ENCODE measurements at places on chromosomes 6 and 20. TPM values are rescaled to one million over a fixed set of nuclear protein-coding genes. Genes with fewer than 3 reads are reported as not detected.

DNA sequence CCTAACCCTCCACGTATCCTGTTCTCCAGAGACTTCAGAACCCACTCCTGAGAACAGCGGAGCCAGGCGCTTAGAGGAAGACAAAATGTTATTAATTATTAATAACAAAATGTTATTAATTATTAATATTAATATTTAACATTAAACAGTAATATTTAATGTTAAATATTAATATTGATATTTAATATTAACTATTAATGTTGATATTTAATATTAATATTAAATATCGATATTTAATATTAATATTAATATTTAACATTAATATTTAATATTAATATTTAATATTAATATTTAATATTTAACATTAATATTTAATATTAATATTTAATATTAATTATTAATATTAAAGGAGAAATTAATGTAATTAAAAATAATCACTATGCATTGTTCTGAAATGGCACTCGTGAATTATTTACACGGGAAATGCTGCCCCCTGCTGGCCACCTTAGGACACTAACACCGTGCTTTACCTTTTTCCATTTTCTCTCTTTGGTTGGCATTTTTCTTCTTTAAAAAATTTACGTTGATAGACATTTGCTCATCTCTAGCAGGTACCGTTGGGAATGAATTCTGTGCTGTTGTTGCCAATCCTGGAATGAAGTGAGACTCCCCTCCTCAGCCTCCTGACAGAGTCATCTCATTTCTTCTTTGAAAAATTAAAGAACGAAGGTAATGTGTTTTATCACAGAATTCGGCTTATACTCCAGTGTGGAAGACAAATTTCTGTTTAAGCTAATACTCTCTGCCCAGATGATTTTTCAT lies 7.5 kb upstream of the GGTLC1 start:
- no peak for DNase-seq

GRCh38 chr20:34328928-34329677 lies 25.9 kb upstream of the AHCY start:
- DNase-seq = no peak

- DNase-seq = no peak
Measured at GRCh38 chr6:3744211-3744900, 7.2 kb downstream of the PXDC1 start.

DNA sequence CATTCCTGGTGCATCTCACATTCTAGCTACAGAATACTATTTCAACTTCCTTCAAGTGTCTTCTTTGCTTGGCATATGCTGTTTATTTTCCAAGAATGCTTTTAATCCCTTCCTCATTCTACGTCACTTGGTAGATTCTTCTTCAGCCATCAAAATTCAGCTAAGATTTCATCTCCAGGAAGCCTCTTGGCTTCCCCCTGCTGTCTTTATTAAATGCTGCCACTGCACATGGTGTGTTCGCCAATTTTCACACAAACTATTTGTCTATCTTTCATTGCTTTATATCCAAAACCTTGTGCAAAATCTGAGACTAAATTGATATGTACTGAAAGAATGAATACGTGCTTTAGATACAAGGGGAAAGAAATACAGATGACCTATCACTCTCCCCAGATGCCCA lies 253.0 kb downstream of the RFPL4B start:
- DNase-seq = no peak

- DNase-seq = no peak
Measured at GRCh38 chr20:62621251-62622110, 20.8 kb upstream of the SLCO4A1 start.

GRCh38 chr6:133769463-133769862 lies 119.5 kb upstream of the TCF21 start:
- DNase-seq = no peak

DNA sequence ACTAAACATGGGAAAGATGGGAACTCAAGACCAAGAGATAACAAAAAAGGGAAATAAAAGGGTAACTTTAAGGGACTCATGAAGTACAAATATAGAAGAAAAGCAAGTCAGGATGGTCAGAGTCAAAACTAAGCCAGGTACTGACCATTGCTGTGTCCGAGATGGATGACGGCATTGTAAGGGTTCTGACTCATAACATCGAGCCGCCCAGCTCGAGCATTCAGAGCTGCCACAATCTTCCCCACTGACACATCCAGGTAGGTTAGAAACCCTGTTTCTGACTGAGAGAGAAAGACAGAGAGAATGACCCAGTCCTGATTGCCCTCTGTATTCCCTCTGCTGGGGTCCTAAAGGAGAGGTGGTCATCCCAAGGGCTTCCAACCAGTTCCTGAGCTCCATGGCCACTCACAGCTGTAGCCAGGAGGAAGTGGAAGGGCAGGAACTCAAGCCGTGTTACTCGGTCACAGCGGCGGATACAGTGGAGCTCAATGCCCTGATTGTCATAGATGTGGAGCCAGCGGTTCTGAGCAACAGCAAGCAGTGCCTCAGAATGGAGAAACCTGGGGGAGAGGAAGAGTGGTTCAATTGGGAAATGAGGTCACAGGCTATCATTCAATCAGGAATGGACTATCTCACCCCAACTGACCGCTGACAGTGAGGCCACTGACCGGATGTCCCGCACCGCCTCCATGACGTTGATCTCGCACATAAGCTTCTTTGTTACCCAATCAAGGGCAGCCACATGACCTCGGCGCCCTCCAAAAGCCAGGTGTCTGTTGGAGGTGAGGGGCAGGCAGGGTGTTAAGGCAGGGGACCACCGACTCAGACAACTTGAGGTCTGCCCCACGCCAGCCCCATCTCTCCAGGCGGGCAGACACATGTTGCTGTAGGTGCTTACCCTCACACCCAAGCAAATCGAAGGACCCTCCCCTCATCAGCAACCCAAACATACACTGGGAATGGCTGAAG lies 1.8 kb downstream of the WDR46 start:
- no peak for DNase-seq

DNA sequence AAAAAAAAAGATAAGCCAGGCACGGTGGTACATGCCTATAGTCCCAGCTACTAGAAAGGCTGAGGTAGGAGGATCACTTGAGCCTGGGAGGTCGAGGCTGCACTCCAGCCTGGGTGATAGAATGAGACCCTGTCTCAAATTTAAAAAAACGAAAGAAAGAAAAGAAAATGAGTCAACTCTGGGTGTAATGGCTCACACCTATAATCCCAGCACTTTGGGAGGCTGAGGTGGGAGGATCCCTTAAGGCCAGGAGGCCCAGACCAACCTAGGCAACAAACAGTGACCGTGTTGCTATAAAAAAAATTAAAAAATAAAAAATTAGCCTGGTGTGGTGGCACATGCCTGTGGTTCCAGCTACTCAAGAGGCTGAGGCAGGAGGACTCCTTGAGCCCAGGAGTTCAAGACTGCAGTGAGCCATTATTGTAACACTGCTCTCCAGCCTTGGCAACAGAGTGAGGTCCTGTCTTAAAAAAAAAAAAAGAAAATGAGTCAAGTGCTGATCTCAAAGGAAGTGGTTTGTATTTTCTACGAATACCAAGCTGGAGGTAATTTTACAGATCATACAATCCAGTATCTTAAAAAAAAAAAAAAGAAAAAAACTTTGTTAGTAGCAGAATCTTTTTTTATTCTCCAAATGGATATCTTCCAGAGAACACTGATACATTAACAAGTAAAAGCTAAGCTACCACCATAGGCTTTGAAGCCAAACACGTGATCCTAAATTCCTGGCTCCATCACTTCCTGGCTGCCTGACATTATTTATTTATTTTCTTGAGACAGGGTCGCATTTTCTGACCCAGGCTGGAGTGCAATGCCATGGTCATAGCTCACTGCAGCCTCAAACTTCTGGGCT lies 5.7 kb downstream of the COMMD7 start:
- peak; percentile 32 for DNase-seq

GRCh38 chr6:168609914-168610490 lies 169.0 kb downstream of the SMOC2 start:
- no peak for DNase-seq

- no peak for DNase-seq
Measured at GRCh38 chr20:54499111-54499510, 23.7 kb downstream of the DOK5 start.

DNA sequence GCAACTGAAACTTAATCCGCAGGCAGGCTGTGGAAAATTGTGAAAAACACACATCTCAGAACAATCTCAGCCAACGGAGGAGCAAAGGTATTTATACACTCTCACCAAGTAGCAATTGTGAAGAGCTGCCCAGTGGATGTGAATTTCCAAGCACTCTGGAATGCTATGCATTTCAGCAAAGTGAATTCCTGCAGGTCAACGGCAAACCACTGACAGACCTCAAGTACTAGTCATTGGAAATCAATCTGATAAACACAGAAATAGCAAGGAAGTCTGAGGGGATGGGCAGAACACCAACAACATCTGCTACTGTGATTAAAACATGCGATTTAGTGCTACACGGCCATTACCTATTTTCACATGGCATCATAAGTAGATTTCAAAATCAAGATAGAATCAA lies 429.1 kb downstream of the HTR1B start:
- DNase-seq = peak; percentile 58

- no peak for DNase-seq
Measured at GRCh38 chr20:6703047-6703446, 64.4 kb upstream of the BMP2 start.

- DNase-seq = peak; percentile 93
Measured at GRCh38 chr20:47336129-47336754, 20.3 kb downstream of the ZMYND8 start.

DNA sequence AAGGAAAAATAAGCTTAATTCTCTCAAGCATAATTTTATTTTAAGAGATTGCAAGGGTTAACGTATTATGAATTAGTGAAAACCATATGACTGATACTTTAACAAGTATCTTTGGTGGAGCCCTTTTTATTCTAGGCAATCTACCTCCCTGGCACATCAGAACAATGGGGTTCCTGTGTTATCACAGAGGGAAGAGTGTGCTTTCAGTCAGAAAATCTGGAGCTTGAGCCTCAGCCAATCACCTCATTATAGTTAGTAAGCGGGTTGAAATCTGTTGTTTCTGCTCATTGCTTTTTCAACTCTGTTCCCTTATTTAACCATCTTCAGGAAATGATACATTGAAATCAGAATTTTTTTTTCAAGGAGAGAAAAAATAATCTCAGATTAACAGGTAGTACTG lies 391 bp downstream of the ADGRF1 start:
- DNase-seq = no peak

- DNase-seq = no peak
Measured at GRCh38 chr6:116338943-116339342, 31.8 kb upstream of the DSE start.

GRCh38 chr20:61443443-61444126 lies 191.5 kb downstream of the CDH4 start:
- DNase-seq = no peak

GRCh38 chr20:1822564-1823449 lies 72.4 kb upstream of the SIRPA start:
- no peak for DNase-seq

DNA sequence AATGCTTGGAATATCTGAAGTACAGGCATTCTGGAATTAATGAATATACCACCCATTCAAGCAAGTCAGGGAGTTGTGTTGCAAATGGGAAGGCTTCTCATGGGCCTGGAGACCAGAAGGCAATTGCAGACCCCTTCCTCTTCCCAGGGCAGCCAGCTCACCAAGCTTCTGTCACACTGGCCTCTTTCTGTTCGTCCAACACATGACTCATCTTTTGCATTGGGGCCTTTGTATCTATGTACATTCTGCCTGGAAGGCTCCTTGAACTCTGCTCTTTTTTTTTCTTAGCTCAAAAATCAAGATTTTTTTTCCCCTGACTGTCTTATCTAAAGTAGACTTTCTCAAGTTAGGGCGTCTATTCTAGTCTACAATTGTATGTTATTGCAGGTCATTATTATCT lies 132.9 kb upstream of the MYLIP start:
- DNase-seq = no peak

- DNase-seq = peak; percentile 89
Measured at GRCh38 chr6:44224029-44224964, 902 bp downstream of the SLC29A1 start.

- DNase-seq = no peak
Measured at GRCh38 chr20:53399083-53399482, 194.6 kb downstream of the ZNF217 start.

DNA sequence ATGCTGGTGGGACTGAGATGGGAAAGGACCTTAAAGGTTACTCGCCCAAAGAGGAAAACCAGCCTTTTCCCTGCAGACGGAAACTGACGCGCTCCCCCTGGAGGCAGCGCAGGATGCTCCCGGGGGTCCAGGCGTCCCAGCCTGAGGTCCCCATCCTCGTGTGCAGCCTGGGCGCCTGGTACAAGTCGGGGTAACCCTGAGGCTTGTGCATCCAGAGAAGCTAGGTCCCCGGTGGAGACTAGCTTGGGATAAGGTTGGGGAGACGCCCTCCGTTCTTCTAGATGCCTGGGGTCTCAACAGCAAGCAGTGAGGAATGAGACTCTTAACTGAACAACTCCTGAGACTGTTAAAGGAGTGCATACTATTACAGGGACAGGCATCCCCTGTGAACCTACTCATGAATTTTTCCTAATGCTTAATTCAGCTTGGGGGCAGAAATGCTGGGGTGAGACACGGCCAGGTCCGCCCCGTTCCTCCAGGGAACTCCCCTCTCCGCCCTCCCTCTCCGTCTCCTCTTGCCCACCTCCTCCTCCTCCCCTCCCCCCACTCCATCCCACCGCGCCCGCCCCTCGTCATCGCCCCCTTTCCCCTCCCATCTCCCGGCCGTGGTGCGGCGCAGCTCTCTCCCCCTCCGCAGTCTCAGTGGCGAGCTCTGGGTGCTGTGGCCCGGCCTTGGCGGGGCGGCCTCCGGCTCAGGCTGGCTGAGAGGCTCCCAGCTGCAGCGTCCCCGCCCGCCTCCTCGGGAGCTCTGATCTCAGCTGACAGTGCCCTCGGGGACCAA lies at the start of gene PRSS35:
TSS of gene PRSS35 (plus strand) at position 634 of the 781 bp plus-strand sequence. CDS start 10,908 bp downstream, outside the sequence.
- DNase-seq = peak; percentile 31

GRCh38 chr6:19827247-19827646 lies 9.9 kb upstream of the ID4 start:
- no peak for DNase-seq

DNA sequence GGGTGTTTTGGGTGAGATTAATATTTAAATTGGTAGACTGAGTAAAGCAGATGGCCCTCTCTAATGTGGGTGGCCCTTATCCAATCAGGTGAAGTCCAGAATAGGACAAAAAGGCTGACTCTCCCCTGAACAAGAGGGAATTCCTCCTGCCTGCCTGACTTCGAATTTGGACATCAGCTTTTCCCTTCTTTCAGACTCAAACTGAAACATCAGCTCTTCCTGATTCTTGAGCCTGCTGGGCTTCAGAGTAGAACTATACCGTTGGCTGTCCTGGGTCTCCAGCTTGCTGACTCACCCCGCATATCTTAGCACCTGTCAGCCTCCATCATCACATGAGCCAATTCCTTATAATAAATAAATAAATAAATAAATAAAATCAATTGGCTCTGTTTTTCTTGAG lies 15.0 kb upstream of the TGM6 start:
- DNase-seq = peak; percentile 9

GRCh38 chr6:142871910-142872331 lies 73.1 kb downstream of the HIVEP2 start:
- peak; percentile 56 for DNase-seq

NKX2-4 gene
- total RNA-seq = not detected

CTAGE9 gene
- total RNA-seq = not detected

SAMD3 gene
- total RNA-seq = not detected

F13A1 gene
- not detected for total RNA-seq

KIF6 gene
- total RNA-seq = not detected

DDO gene
- 0.89 TPM for total RNA-seq

PDYN gene
- total RNA-seq = not detected

EYS gene
- total RNA-seq = not detected

MUCL3 gene
- not detected for total RNA-seq

C6orf15 gene
- 0.91 TPM for total RNA-seq

CST2 gene
- total RNA-seq = not detected

ZSCAN23 gene
- 0.59 TPM for total RNA-seq

DNAH8 gene
- total RNA-seq = not detected

SLC16A10 gene
- total RNA-seq = 0.40 TPM

HLA-DOB gene
- 1.8 TPM for total RNA-seq

LST1 gene
- total RNA-seq = not detected
